Activated T-cell treated with anti-CD3 and anti-CD28 coated beads, Interleukin-2, amount 50 U/mL, for 24 hours (primary cell): ENCODE measurements at places on chromosomes 5 and 9.

DNA sequence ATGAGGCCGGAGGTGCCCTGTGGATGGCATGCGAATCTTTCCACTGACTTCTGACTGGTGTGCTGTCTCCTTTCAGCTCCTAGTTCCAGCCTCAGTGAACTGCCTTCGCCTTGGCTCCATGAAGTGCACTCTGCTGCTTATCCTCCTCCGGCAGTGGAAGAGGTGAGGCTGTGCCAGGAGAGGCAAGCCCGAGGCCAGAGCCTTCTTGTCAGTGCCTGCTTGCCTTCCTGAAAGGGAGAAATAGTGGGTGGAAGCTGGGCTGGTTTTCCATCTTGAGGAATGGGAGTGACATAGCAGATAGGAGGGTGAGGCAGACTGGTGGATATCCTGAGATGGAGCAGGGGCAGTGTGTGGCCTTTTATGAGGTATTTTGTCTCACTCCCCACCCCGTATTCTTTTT lies 29.7 kb downstream of the SH3GLB2 start:
- DNase-seq, result no peak

DNA sequence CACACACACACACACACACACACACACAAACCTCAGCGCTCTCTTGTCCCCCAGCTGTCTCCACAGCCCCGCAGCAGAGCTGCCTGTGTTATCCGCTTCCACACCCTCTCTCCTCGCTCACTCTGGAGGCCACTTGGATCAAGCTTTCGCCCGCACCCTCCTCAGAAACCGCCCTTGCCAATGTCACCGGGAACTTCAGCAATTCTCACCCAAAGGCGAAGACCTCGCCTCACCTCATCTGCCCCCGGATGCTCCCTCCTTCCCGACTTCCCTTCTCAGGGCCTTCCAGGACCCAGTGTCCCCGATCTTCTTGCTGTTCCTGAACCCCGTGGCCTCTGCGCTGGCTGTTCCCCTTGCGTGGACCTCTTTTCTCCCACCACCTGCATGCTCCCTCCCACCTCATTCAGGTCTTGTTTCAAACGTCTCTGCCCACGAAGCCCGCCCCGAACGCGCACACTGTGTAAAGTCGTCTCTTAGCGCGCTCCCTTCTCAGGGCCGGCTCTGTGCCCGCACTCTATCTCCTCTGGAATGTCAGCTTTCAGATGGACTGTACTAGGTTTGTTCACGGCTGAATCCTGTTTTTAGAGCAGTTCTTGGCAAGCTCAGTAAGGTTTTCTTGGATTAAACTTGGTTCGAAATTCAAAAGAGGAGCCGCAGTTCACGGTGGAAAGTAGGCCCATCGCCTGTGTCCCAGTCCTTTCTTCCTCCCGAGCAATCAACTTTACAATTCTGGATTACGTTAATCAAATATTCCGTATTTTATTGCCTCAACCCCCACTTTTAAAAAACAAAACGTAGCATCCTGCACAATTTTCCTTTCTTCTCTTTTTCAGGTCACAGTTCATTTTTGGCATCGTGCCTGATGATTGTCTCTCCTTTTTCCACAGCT lies 1.0 kb upstream of the TRIM7 start:
- peak; percentile 64 for DNase-seq

DNA sequence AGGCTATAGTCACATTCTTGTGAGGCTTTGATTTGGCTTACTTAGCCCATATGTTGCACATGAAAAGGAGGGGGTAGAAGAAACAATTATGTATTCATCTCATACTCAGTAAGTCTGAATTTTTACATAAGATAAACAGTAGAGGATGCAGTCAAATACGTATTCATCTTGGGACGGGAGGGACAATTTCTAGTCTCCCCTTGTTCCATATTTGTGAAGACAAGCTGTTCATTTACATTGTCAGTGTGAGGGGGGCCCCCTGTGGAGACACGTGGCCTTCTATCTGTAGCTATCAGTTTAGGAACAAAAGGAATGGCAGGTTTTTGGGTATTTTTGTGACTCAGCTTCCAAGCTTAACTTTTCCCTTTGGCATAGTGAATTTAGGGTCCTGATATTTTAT lies 49.2 kb upstream of the PPP1R2B start:
- no peak for DNase-seq

- DNase-seq, result no peak
Measured at GRCh38 chr5:1131191-1131621, 19.3 kb upstream of the SLC12A7 start.

DNA sequence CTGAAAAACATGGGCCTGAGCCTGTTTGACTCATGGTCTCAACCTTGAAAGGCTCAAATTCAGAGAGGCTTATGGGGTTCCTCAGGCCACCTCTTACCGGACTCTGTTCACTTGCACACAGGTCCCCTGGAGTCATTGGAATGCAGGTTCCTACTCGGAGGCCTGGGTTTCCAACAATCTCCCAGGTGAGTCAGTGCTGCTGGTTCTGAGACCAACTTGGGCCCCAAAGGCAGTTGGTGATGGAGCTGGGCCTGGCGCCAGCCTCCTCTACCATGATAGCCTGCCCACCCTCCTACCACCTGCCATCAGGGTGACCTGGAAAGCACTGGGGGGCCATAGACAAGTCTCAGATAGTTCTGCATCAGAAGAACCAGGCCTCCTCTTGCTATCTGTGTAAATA lies 188.4 kb downstream of the RGS3 start:
- DNase-seq, result peak; percentile 1

DNA sequence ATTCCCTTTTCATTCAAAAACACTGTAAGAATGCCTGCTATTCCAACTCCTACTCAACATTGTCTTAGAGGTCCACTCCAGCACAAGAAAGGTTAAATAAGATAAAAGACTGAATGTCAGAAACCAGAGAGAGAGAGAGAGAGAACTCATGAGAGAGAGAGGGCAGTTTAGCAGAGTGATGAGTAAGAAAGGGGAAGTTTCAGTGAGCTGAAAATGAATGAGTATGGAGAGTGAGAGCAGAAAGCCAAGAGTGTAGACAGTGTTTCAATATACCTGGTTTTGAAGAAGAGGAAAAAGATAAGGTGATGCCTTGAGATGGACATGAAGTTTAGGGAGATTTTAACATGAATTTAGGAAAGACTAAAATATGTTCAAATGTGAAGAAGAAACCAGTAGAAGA lies 528.0 kb upstream of the SEMA6A start:
- DNase-seq, result no peak

GRCh38 chr5:115573133-115573532 lies 28.6 kb upstream of the FEM1C start:
- no peak for DNase-seq

DNA sequence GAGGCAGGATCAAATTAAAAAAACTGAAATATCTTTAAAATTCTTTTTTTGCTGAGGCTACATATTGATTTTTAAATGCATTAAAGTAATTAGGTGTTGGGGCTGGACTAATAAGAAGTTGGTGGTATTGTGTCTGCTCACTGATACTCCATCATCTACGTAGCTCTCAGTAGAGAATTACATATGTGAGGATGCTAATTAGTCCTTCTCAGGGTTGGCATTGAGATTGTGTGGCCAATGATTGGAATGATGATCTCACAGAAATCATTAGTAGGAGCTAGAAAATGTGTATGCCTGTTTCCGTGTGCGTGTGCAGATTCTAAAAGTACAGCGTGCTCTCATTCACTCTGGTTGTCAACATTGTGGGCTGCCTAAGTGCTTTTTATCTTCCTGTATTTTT lies 283.8 kb downstream of the SH3GL2 start:
- DNase-seq, result no peak

DNA sequence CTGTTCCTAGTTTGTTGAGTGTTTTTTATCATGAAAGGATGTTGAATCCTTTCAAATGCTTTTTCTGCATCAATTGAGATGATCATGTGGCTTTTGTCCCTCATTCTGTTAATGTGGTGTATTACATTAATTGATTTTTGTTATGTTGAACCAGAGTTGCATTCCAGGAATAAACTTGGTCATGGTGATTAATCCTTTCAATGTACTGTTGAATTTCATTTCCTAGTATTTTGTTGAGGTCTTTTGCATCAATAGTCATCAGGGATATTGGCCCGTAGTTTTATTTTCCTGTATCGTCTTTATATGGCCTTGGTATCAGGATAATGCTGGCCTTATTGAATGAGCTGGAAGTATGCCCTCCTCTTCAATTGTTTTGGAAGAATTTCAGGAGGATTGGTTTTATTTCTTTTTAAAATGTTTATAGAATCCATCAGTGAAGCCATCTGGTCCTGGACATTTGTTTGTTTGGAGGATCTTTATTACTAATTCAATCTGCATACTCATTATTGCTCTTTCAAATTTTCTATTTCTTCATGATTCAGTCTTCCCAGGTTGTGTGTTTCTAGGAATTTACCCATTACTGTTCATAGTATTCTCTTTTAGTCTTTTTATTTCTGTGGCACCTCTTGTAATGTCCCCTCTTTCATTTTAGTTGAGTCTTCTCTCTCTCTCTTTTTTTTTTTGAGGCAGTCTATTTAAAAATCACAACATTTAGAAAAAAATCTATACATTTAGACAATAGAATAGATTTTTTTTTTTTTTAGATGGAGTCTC lies 32.1 kb downstream of the FGD3 start:
- no peak for DNase-seq

DNA sequence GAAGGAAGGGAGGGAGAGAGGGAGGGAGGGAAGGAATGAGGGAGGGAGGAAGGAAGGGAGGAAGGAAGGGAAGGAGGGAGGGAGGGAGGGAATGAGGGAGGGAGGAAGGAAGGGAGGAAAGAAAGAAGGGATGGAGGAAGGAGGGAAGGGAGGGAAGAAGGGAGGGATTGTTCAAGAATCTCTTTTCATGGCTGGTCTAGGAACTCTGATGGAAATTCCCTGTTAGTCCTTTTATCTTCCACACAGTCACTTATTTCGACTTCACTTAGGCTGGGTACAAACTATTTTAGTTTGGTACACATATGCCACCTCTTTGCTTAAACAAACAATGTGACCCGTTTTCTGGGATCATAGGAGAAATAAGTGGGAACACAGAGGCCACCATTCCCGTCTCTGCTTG lies 435.6 kb upstream of the WWC1 start:
- no peak for DNase-seq

GRCh38 chr9:105700668-105701067 lies 6.3 kb downstream of the TMEM38B start:
- DNase-seq, result no peak

DNA sequence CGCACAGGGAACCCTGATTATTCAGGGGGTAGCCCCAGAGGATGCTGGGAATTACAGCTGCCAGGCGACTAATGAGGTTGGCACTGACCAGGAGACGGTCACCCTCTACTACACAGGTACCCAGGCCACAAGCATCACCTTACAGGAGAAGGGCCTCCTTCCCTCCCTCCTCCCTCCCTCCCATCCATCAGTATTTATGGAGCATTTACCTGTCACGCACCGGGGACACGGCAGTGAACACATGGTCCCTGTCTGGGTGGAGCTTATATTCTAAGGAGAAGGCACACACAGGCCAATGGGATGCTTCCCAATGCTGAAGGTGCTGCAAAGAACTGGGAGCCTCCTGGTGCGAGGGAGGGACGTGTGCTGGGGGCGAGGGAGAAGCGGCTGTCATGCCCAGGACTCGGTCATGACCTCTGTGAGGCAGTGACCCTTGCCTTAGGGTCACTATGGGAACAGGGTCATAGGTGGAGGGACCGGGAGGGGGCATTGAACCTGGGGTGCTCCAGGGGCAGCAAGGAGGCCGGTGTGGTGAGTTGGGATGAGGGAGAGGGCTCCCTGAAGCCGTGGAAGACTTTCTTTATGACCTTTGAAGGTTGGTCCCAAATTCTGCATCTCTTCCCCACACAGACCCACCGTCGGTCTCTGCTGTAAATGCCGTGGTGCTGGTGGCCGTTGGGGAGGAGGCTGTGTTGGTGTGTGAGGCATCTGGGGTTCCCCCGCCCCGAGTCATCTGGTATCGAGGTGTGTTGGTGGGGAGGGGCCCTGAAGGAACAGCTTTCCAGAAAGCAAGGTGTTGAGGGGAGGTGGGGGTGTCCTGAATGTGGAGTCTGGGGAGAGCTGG lies 41.5 kb downstream of the HMCN2 start:
- no peak for DNase-seq

DNA sequence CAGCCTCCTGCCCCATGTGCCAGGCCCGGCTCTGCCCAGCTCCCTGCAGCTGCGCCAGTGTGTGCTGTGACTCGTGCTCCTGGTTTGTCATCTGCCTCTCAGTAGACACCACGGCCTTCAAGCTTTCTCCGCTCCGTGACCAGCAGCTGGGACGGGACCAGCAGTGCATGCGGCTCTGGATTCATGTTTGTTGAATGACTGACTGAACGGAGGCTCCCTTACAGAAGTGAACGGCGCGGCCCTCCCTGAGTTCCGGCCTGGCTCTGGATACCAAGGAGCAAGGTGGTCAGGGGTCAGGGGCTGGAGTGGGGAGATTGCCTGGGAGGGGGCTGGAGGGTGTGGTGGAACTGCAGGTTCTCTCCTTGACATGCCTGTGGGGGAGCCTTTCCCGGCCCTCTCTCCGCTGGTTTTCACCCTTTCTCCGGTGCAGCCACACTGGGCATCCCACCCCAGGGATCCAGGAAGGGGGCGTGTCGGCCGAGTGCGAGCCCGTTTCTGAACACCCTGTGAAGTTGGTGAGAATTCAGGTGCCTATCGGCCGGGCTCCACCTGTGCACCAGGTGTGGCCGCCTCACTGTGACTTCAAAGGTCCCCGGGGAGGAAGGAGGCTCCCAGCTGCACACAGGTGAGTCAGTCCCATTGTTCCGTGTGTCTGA lies 11.1 kb upstream of the CEP72 start:
- peak; percentile 8 for DNase-seq

- DNase-seq, result no peak
Measured at GRCh38 chr9:38198140-38198539, 129.1 kb upstream of the SHB start.

GRCh38 chr9:22838266-22838665 lies 391.6 kb downstream of the DMRTA1 start:
- DNase-seq, result no peak

DNA sequence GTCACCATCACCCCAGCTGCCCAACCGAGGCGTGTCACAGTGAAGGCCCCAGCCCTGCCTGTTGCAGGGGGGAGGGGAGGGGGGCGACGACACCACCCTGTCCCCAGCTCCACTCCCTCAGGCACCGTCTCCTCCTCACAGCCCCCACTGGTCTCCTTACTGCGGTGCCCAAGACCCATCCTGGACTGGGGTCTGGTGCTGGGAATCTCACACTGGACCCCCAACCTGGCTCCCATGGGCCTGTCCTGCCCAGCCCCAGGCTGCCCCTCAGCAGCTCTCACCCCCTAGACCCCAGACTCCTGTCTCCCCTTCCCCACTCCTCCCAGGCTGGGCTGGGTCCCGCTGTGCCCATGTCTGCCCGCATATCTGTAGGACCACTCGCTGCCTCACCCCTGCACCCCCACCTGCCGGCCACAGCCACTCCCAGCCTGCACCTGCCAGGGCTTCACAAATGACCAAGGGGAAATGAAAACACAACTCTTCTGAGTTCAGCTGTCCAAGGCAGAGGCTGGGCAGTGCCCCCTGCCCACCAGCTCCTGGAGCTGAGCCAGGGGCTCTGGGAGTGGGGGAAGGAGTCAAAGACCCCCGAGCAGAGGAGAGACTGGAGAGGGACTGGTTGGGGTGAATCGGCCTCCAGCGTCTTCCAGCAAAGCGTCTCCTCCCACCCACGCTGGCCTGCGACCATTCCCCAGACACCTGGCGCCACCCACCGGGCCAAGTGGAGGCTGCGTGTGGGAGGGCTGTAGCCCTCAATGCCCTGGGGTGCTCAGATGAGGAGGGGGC lies 32.6 kb upstream of the EGFL7 start:
- DNase-seq, result peak; percentile 68
